ENCODE measurements at places on chromosomes 16 and 17.
A peak's percentile ranks its signal among the peaks of the same experiment; 100 is the strongest.

- DNase-seq = no peak
These were observed 152.9 kb upstream of the MYOCD start for GRCh38 chr17:12512694-12513355.

DNA sequence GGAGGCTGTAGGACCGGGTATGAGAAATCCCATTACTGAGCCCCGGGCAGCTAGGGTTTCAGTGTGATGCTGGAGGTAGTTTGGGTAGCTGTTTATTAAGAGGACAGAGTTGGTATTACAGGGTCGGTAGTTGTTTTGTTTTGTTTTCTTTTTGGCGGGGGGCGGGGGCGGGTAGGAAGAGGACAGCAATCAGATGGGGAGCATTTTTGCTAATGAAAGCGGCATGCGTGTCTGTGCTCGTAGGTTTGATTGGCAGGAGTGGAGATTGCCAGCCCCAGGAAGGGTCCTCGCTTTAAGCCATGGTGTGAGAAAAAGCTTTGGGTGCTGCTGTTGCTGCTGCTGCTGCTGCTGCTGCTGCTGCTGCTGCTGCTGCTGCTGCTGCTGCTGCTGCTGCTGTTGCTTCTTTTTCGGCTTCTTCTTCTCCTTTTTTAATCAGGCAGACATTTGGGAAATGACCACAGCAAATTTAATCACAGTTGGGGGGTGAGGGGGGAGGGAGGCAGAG lies 498.5 kb upstream of the ZFHX3 start:
- no peak for DNase-seq

- no peak for DNase-seq
These were observed 49.5 kb downstream of the HLF start for GRCh38 chr17:55314061-55314783.

GRCh38 chr17:81508639-81509206 lies 3.9 kb downstream of the ACTG1 start:
- DNase-seq = no peak

GRCh38 chr17:46741122-46741730 lies 77.3 kb downstream of the WNT3 start:
- no peak for DNase-seq

- DNase-seq = peak; percentile 50
These were observed 74.1 kb upstream of the NKD1 start for GRCh38 chr16:50474138-50474537.

- DNase-seq = no peak
These were observed 68.6 kb upstream of the MRTFB start for GRCh38 chr16:14002416-14002990.

DNA sequence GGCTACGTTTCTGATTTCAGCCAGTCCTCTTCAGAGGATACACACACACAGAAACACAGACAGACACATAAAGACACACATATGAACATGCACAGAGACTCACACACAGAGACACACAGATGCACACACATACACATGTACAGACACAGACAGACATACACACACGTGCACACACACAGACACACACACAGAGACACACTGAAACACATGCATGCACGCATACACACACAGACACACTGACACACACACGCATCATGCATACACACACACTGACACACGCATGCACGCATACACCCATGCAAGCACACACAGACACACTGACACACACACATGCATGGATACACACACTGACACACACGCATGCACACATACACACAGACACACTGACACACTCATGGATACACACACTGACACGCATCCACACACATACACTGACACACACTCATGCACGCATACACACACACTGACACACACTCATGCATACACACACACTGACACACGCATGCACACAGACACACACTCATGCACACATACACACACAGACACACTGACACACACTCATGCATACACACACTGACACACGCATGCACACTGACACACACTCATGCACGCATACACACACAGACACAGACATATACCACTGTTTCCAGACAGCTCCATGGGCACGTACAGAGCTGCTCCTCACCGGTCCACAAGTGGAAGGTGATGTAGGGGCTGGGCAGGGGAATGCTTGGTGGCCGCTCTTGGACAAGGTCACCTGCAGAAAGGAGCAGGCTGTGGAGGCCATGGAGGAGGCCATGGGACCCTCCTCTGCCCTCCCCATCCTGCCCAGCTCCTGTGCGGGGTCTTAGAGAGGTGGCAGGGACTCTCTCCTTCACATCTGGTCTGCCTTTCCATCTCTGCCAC lies 30.1 kb upstream of the MFSD6L start:
- no peak for DNase-seq

- no peak for DNase-seq
These were observed 1.3 kb upstream of the SUZ12 start for GRCh38 chr17:31935512-31935911.

- DNase-seq = no peak
These were observed 37.7 kb upstream of the TOX3 start for GRCh38 chr16:52584354-52585320.

- no peak for DNase-seq
These were observed 88.4 kb upstream of the ATF7IP2 start for GRCh38 chr16:10297341-10298006.

DNA sequence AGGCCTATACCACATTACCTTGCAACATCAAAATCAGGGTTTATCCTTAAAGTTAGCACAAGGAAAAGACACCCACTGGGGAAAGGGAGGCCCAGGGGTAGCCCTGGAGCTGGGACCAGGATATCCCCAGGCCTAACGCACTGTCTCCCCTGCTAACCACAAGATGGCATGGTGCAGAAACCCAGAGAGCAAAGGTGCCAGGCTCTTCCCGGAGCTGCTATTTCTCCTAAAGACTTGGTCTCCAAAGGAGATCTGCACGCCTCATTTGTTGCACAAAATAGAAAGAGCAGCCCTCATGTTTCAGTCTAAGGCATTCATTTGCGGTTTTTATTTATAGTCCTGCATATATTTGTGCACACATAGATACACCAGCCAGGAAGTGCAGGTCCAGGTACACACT lies 408.6 kb downstream of the SOX9 start:
- DNase-seq = no peak

DNA sequence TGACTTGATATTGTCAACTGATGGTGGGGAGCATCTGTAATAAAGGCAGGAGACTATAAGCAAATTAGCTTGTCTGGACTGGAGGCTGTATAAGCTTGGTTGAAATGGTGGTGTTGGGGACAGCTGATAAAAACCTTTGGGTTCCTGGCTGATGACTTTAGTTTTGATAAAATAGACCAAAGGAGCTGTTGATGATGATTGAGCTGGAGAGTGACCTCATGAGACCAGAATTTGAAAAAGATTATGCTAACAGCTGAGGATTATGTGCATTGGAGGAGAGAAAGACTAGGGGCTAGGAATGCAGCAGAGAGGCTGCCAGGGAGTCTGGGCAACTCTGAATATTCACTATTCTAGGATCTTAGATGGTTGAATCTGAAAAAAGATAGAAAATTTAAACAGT lies 8.7 kb upstream of the CDC27 start:
- DNase-seq = no peak

DNA sequence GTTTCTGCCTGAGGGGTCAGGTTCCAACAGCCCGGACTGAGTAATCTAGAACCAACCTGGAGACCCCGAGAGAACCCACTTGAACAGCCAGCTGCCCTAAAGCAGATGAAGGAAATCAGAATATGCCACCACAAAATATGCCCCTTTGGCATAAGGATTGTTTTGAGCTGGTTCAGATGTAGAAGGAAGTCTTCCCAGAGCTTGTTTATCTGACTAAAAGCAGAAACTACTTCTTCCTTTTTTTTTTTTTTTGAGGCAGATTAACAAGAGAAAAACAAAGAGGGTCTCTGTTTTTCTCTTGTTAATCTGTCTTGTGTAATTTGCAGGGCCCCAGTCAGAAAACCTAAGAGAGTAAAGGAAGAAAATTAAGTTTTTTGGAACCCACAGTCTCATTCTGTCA lies 53.0 kb downstream of the PECAM1 start:
- DNase-seq = no peak

GRCh38 chr16:53605356-53605755 lies 98.3 kb downstream of the RPGRIP1L start:
- no peak for DNase-seq

DNA sequence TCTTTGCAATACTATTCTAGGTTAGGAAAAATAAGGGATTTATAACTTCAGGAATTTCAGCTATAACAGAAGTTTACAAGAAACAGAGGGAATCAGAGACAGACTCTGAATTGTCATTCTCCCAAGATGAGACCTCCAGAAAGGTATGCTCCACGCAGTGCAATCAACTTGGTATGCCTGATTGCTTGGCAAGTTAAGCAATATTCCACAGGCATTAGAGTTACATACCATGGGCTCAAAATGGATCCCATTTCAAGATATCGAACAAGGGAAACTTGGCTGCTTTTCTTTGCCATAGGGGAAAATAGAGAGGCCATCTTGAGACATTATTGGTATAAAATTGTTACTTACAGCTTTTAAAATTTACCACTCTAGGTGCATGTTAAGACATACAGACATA lies 615.6 kb upstream of the SOX9 start:
- no peak for DNase-seq

Data from activated CD8-positive, alpha-beta T cell treated with anti-CD3 and anti-CD28 coated beads for 36 hours (primary cell).